Stimulated activated CD4-positive, alpha-beta T cell treated with anti-CD3 and anti-CD28 coated beads, TNF-alpha, amount 100 ng/mL, for 24 hours (primary cell): ENCODE measurements at places on chromosomes 5 and 9.

DNA sequence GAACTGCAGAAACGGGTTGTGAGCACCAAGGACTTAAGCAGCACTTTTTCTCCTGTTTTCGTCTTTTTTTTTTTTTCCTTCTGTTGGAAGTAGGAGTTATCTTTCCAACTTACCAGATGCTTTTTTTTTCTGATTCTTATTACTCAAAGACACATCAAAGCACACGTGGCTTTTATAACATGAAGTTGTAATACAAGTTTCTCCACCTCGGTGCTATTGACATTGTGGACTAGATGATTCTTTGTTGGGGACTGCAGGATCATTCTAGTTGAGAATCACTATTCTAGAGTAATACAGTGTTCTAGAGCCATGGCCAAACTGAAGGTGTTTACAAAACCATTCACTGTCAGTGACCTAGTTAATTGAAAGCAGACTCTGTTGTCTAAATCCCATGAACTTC lies 51.5 kb downstream of the MYO10 start:
- no peak for DNase-seq

DNA sequence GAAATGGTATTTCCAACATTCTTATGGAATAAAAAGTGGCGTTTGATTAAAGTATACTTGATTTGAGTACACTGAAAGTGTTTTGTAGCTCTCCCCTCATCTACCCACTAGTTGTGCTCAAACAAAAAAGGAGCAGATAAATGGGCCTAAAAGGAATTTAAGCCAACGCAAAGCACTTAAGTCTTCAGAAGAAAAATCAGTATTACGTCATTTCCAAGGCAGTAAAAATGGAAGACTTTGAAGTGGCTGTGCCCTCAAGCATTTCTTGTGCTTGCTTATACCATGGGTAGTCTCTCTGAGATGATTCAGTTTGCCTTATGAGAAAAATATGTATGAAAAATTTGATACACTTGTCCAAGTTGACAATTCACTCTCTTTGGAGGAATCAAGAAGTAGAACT lies 279.9 kb upstream of the CD180 start:
- DNase-seq, result no peak

- no peak for DNase-seq
Measured at GRCh38 chr5:93512799-93513198, 68.2 kb downstream of the NR2F1-AS1 start.

DNA sequence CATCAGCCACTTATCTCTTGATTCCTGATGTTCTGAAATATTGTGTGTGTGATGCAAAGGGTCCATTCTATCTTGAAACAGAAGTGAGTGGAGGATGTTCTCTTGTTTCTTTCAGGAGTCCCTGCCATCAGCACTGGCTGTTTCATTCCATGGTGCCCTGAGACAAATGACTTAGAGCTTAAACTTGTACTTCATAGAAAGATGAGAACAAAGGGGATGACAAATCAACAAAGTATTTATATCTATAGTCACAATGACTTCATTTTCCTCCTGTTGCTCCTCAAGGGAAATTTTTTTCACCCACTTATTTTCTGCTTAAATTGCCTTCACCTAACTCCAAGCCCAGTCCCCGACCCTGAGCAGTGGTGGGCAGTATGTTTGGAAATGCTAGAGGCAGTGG lies 171.6 kb downstream of the TARS1 start:
- DNase-seq, result no peak

DNA sequence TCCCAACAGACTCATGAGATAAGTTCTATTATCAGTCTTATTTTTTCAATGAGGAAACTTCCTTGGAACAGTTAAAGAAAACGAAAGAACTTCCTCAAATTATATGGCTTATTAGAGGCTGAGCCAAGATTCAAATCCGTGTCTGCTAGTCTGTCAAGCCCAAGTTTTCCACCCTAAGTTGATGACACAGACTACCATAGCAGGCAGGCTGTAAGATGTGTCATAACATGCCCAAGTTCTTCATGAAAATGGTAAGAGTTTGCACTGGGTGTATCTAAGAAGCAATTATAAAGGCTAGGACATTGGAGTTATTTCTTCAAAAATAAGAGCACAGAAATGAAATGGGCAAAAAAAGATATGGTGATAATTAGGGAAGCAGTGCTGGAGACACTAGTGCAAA lies 634.5 kb downstream of the BRINP1 start:
- DNase-seq, result no peak

DNA sequence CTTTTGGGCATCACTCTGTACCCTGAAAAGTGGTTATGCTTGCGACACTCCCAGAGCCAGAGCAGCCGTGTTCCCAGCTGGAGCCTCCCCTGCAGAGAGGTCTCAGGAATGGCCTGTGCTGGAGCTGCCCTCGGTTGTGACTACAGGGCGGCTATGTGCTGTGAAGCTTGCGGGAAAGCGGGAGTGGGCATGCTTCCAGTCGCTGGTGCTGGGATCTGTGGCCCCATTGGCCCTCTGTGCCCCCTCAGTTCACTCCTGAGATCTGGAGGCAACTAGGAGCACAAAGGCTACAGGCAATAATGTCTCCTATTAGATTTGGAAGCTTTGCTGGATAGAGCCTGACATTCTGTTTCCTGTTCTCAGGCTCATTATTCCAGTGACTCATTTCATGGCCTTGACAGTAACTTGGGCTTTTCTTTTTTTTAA lies 56.9 kb downstream of the GPR107 start:
- no peak for DNase-seq

DNA sequence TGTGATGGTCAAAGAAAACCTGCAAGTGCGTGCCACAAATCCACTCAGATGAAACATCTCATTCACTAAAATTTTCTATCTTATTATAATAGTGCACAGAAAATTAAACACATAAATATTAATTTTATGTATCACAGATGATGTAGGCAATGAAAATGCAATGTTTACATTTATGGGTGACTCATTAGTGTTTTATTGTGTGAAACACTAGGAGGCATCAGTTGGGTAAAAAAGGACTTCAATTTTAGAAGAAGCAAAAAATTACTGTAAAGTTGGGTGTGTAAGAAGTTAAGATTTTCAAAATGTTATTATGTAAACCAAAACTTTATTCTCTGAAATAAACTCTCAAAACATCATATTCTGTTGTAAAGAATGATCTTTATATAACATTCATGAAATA lies 4.0 kb downstream of the MEF2C start:
- no peak for DNase-seq

GRCh38 chr9:98550206-98550820 lies 158.4 kb downstream of the GABBR2 start:
- DNase-seq, result no peak

- no peak for DNase-seq
Measured at GRCh38 chr5:143130613-143131305, 272.7 kb downstream of the NR3C1 start.

GRCh38 chr9:78871086-78871451 lies 574.1 kb downstream of the PSAT1 start:
- DNase-seq, result no peak

- no peak for DNase-seq
Measured at GRCh38 chr5:173857234-173857633, 30.9 kb upstream of the CPEB4 start.

- no peak for DNase-seq
Measured at GRCh38 chr5:88938488-88938887, 55.5 kb upstream of the MEF2C start.

DNA sequence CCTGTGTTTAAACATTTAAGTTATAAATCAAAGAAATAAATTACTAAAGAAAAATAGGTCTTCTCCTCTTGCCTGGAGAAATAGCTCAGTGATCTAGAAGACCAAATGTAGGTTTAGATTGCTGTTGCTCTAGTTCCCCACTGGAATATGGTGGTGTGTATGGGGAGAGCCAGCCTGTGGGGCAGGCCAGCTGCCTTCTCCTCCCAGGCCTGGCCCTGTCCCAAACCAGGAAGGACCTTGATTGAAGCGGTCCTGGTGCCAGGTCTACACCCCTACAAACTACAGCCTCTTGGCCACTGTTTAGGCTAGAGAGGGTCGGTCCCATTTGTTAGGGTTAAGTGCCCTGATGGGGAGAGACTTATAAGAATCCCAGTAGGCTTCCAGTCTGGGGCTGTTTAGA lies 35.4 kb downstream of the MAN2A1 start:
- no peak for DNase-seq

- DNase-seq, result no peak
Measured at GRCh38 chr5:97141031-97141430, 1.4 kb downstream of the LIX1 start.

DNA sequence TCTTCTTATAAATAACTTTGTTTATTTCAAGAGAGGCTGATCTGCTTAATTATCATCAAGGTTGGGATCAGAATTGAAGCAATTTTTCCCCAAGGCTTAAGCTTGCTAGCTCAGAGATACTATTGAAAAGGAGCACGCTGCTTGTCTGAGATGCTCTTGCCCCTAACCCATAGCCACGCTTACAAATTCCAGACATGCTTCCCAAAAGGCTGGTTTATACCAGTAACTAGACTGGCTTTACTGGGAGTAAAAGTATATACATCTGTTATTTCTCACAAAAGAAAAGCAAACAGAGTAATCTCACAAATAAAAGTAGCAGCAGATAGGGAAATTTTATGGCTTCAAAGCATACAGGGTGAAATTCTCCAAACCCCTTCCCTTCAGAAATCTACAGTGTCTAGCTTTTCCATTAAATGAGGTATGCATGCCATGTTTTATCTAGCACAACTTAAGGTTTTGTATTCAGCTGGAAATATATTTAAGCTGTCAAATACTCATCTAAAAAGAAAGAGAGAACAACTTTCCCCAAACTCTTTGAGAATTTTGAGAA lies 163.2 kb upstream of the TRPC7 start:
- no peak for DNase-seq

DNA sequence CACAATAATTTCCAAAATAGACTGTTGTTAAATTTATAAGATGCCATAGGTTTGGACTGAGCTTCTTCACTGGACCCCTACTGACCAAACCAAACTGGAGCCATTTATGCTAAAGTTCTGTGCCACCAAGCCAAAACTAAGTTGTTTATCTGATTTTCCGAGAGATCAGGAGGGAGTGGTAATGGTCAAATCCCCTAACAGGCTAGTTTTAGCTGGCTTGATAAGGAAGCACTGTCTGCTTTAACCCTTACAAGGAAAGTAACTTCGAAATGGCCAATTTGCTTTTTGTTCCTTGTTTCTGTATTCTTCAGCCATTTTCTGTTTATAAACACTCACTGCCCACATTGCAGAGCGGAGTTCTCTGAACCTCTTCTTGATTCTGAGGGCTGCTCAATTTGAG lies 246.8 kb upstream of the TUT7 start:
- DNase-seq, result no peak

DNA sequence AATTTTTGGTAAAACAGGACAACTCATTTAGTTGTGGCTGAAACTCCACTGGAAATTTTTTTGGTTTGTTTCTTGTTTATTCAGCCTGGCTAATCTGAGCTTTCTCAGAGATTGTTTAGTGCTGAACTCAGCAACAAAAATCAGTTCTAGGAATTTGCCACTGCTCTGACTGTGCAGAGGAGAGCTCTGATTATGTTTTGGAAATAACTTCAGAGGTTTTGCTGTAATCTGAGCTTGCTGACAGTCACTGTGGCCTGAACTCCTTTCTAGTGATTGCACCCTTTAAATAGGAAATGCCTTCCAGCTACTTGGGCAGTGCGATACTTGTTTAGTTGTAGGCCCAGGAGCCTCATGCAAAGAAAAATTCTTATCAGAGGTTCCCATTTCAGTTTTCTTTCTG lies 60.2 kb downstream of the OSTF1 start:
- no peak for DNase-seq
